ENCODE measurements at places on chromosomes 6 and 20.

GRCh38 chr20:34246126-34246626, 5.0 kb downstream of the ASIP start:
- no peak for DNase-seq

GRCh38 chr6:52407467-52407866, 12.7 kb upstream of the EFHC1 start:
- DNase-seq, result peak; percentile 26

GRCh38 chr6:134657751-134658527, 292.0 kb downstream of the ALDH8A1 start:
- DNase-seq, result no peak

DNA sequence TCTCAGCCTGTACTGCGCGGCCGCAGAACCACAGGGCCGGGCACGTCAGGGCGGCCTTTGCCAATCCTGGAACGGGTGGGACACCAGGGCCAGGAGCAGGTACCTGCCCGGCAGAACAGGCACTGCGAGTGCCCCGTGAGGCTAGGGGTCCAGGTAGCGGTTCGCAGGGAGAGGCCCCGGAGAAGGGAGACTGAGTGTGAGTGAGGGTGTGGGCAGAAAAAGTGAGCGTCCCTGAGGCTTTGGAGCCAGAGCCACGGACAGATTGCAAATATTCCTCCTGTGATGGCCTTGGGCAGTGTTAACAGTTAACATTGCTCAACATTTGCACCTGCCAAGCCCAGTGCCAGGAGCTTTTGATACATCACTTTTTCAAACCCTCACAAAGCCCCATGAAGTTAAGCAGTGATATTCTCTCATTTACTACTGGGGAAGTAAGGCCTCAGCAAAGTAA, 491 bp downstream of the GNMT start:
- no peak for DNase-seq

DNA sequence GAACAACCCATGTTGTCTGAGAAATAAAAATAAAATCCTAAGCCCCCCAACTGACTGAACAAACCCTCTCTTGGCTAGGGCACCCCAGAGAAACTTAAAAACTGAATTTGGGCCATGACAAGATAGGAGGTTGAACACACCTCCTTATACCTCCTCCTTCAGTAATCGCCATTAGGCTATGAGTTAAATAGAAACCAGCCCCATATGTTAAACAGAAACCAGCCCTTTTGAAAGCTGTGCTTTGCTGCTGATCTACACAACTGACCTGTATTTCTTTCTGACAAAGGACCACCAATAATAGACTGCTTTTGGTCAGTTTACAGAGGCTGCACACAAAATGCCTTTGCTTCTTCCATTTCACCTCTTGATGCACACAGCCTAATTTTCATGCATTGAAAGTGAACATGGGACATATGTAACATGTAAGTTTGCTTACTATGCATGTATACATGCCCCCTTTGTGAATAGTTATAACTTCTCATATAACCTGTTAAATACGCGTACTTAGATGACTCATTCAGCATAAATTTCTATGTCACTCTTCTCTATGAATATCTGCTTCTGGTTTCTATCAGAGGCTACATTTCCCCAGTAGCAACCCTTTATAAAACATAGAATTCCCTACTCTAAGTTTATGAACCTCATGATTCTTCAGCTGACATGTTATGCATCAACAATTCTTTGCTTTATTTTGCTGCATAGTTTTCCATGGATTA, 462.9 kb downstream of the COL12A1 start:
- no peak for DNase-seq

DNA sequence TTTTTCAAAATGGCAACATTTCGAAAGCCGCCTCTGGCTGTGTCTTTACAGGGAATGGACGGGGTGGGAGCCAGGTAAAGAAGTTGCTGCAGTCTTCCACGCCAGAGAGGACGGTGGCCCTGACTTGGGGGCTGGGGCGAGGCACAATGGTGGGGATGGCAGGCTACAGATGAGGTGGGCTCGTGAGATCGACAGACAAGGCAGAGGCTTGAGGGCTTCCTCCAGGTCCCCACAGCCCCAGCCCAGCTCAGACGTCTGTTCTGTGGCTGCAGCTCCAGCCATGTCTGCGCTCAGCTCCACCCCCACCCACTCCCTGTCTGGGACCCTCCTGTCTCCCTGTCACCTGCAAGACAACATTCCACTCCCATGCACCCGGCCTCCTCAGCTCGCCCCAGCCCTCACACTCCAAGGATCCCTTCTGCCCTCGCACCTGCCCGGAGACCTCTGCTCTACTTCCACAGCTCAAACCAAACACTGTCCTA, 7.4 kb upstream of the C20orf144 start:
- DNase-seq, result no peak

DNA sequence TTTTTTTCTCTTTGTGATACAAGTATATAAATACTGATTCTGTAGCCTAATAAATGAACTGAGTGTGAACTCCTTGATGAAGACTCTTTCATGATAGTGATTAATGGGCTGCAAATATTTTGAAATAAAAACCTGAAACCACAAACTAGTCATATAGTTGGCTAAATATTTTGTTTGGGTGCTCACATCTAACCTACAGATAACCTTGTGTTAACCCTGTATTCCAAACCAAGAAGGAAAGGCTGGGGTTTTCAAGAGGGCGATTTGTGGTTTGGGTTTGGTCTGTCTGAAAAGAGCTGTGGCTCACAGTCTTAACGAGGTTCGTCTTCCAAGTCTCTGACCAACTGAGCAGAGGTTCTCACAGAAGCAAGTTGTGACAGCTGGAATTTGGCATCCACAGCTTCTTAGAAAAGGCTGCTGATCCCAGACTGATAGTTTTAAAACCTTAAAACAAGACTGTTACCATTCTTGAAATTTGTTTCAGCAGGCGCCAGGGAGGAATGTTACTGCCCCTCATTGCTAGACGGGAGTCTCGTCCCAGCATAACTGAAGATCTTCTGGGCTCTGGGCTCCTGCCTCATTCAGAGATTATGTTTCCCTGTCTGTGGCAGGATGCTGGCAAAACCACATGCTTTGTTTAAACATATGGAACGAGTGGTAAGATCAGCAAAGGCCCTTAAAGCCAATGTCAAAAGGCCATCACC, 736.4 kb upstream of the MARCKS start:
- DNase-seq, result no peak

GRCh38 chr6:138601128-138601527, 101.8 kb upstream of the NHSL1 start:
- no peak for DNase-seq

- no peak for DNase-seq
These were observed 105.7 kb downstream of the SLC16A10 start for GRCh38 chr6:111192911-111193555.

DNA sequence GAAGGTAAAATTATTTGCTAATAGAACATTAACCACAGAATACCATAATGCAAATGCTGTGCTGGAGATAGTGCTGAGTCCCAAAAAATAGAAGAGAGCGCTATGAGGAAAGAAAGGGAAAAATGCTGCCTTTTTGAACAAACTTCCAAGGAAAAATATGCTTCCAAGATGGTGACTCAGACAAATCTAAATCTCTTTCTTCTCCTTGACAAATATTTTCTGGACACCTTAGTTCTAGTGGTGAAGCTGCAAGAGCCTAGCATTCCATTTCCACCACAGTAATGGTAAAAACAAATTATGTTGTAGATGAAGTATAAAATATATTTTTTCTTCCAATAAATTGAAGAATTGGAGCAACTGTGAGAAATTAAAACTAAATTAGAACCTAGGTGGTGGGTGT, 155.6 kb upstream of the TBX18 start:
- DNase-seq, result no peak

DNA sequence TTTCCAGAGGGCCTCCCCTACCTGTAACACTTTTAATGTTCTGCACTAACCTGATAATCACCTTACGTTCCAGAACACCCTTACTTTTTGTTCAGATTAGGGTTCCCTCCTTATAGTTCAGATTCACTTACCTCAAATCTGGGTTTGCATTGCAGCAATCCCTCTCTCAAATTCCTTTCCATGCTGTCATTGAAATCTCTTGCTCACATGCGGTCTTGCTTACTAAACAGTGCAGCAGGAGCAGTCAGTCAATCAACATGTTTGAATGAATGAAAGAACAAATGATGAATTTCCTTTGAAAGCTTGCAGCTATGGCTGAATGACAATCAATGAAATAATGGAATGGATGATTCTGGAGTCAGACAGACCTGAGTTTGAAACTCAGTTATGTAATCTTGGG, 200.1 kb downstream of the HIVEP2 start:
- no peak for DNase-seq

GRCh38 chr6:136012198-136012887, 160.8 kb downstream of the PDE7B start:
- no peak for DNase-seq

GRCh38 chr6:42467651-42468050, 15.9 kb upstream of the TRERF1 start:
- no peak for DNase-seq

DNA sequence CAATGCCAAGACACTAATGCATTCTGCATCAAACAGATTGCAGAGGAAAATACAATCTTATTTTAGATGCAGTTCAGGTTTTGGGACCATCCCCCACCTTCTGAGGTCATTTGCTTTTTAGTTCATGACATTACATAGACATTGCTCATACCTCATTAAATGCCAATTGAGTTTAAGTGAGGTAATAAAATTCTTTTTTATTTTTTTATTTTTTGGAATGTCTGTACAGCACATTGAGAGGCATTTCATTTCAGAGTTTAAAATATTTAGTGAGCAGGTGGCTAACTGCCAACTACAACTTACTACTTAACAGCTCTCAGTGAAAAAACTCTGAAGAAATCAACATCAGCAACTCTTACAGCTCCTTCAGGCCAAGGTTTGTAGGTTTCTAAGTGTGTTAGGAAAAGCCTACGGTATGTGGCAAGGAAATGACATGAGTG, 482.2 kb upstream of the RNF217 start:
- DNase-seq, result no peak

- no peak for DNase-seq
These were observed 23.0 kb downstream of the ELOVL5 start for GRCh38 chr6:53325785-53326184.

DNA sequence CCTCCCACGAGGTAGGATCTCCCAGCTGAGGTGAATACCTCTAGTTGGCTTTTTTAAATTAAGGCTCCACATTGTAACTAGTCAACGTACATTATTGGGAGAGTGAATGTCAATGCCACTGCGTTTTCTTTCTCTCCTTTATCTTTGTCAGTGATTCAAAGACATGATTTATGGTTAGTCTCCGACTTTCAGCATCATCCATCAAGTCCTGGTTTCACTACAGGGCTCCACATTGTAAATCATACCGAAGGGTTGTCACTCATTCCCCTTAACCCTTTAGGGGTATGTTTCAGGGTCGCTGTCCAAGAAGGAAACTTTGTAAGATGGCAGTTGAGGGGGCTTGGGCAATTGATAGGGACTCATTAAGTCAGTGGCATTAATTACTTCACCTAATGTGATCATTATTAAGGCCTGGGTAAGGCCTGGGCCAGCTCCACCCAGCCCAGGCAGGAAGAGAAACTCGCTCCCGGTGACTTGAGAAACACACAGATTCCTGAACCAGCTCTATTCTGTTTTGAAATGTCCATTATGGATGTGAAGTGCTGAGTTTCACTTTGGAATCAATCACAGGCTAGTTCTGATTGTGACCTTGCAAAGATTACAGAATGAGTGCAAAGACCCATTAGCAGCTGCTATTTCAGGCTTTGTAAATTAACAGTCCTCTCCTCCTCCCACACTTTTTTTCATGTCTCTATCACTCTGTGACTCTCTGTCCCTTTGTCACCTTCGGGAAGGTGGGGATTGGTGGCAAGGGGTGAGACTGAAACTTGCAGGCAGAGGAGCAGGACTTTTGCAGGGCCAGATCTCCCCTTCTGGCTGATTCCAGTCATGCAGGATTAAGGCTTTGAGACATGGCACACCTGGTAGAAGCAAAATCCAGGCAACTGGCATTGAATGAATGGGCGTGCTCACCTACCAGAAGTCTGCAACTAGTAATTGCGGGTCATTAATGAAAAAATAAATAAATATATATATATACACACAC, 222.4 kb downstream of the TSHZ2 start:
- DNase-seq, result no peak

GRCh38 chr20:41746635-41747034, 128.5 kb upstream of the CHD6 start:
- no peak for DNase-seq

DNA sequence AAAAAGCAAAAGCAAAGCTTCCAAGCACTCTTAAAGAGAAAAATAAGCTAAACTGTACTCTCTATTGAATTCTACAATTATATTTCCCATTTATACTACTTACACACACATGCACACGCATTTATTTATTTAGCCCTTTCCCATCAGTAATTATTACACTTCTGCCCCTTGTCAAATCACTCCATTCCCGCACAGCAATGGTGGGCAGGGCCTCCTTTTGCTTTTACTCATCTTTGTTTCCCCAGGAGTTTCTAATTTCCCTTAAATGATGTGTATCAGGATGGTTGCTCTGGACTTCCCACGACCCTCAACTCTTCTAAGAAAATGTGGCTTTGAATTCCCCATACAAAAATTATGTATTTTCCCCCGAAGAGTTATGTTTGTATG, 19.9 kb downstream of the PXT1 start:
- no peak for DNase-seq

DNA sequence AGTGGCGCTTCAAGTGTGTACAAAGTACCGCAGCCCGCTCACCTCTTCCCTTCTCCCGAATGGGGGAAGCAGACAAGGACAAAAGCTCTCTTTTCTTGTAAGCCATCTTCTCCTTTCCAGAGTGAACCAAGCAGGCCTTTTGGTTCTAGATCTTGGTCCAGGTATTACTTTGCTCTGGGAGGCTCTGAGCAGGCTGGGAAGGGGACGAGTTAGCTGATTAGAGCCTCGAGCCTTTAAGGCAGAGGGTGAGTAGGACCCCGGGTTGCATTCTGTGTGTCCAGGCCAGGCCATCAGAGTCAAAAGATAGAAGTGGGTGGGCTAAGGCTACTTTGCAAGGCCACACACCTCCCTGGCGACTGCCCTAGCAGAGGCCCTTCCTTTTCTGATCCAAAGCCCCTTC, 57.6 kb downstream of the GTF2H5 start:
- no peak for DNase-seq

DNA sequence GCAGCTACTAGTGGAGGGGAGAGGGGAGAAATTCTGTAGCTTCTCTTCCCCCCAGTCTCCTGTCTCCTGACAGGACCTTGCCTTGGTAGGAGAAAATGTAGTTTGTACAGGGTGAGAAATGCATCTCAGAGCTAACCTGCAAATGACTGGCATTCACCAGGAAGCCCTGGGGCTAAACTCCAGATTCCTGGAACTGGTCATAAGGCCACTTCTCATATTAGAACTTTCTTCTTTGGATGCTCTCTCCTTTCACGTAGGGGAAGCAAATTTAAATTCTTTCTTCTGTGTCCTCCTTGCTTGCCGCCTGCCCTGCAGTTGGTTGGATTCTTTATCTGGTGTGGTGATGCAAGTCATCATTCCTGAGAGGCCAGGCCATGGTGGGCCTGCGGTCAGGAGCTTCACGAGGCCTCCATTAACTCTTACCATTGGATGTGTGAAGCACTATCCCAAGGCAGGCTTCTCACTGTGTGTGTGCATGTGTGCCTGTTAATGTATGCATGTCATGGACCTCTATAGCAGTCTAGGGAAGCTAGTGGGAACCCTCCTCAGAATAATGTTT, 182.0 kb downstream of the PHF3 start:
- DNase-seq, result no peak

All from NCI-H1417 treated with DMSO at 0.1 percent for 48 hours (cell line).